Foreskin keratinocyte (primary cell): ENCODE measurements at places on chromosomes 6 and 20. TPM values are rescaled to one million over a fixed set of nuclear protein-coding genes. Genes with fewer than 3 reads are reported as not detected.

The SLC22A16 gene
- total RNA-seq: not detected in 2 replicates

The HLA-DQA2 gene
- not detected in 2 replicates for total RNA-seq

The RAET1L gene
- 1.1 and 2.4 TPM in 2 replicates for total RNA-seq

The SAMD10 gene
- total RNA-seq: 1.7 and 1.8 TPM in 2 replicates

The ZKSCAN8 gene
- total RNA-seq: 10.2 and 11.0 TPM in 2 replicates

The GRM1 gene
- not detected in 2 replicates for total RNA-seq

The CEP85L gene
- 5.2 and 5.3 TPM in 2 replicates for total RNA-seq

The RBPJL gene
- not detected in 2 replicates for total RNA-seq

The TBC1D20 gene
- 23.0 and 28.8 TPM in 2 replicates for total RNA-seq

The DSN1 gene
- total RNA-seq: 21.3 and 22.6 TPM in 2 replicates

The KCNK16 gene
- not detected in 2 replicates for total RNA-seq

The VNN1 gene
- total RNA-seq: 0.54 and 0.67 TPM in 2 replicates

The FUT9 gene
- total RNA-seq: not detected in 2 replicates

The SLC17A9 gene
- total RNA-seq: 0.25 and 0.34 TPM in 2 replicates

The SOBP gene
- total RNA-seq: not detected in 2 replicates

The VAPB gene
- total RNA-seq: 39.2 and 41.6 TPM in 2 replicates

The NANP gene
- total RNA-seq: 10.2 and 10.3 TPM in 2 replicates

The TRIM10 gene
- not detected in 2 replicates for total RNA-seq

The SDC4 gene
- total RNA-seq: 169 and 187 TPM in 2 replicates

The SIRPB2 gene
- total RNA-seq: 0.28 and 0.48 TPM in 2 replicates

The GPANK1 gene
- total RNA-seq: 17.2 and 17.8 TPM in 2 replicates

The WASF1 gene
- 18.7 and 21.1 TPM in 2 replicates for total RNA-seq

The ECHDC1 gene
- total RNA-seq: 47.0 and 48.6 TPM in 2 replicates

The ANKRD66 gene
- not detected in 2 replicates for total RNA-seq
